ENCODE measurements at places on chromosomes 3 and 15. TPM values are rescaled to one million over a fixed set of nuclear protein-coding genes. Genes with fewer than 3 reads are reported as not detected.

The ZBTB47 gene
- polyA plus RNA-seq: 0.41 TPM

The HES1 gene
- polyA plus RNA-seq: 0.26 TPM

The SLC35G2 gene
- polyA plus RNA-seq: not detected

The DPPA2 gene
- not detected for polyA plus RNA-seq

The GOLGA6B gene
- polyA plus RNA-seq: not detected

The P2RY1 gene
- 0.16 TPM for polyA plus RNA-seq

DNA sequence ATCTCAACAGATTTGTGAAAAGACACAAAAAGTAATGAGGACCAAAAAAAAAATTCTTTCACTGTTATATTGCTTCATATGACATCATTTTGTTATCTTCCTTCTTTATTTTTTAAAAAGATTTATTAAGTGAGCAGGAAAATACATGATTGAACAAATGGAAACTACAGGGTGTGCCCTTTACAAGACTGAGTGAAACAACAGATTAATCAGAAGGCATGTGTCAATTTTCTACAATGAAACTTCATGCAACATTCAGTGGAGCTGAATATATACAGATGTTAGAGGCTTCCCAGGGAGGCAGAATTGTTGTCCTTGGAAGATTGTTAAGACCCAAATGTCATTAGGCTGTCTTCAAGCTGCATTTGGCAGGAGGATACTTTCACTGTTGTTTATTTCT, 28.4 kb upstream of the SLC2A2 start:
- DNase-seq: no peak

DNA sequence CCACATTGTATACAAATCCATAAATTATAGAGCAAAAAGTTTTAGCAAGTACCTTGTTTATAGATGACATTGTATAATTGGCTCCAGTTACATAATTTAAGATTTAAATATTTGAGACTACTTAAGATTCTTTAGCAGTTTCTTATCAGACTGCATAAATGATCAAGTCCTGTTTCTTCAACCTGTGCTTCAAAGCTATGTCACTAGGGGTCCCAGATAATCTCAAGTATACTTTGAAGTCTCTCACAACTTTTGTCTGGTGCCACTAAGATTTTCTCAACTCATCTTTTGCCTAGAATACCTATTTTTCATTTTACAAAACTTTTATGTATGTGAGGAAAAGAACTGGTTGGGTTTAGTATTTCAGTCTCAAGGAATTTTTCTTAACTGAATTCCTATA, 205.5 kb downstream of the STAG1 start:
- DNase-seq: no peak

- no peak for DNase-seq
These were observed 164.8 kb upstream of the NUDT16 start for GRCh38 chr3:131216801-131217200.

- DNase-seq: no peak
These were observed 738 bp downstream of the COMMD2 start for GRCh38 chr3:149751551-149751950.

DNA sequence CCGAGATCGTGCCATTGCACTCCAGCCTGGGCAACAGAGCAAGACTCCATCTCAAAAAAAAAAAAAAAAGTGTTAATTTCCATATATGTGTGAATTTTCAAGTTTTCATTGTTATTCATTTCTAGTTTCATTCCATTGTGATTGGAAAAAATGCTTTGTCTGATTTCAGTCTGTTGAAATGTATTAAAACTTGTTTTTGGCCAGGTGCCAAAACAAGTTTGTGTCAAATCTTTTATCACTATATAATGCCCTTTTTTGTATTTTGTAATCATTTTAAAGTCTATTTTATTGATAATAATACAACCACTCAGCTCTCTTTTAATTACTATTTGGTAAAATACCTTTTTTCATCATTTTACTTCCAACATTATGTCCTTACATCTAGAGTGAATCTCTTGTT, 42.5 kb downstream of the TFRC start:
- DNase-seq: no peak

All from CD14-positive monocyte (primary cell).